Fibroblast of skin of right biceps (primary cell): ENCODE measurements at places on chromosomes 16 and 17.

GRCh38 chr17:8997994-8998628 lies 23.2 kb upstream of the NTN1 start:
- peak; percentile 50 for DNase-seq

DNA sequence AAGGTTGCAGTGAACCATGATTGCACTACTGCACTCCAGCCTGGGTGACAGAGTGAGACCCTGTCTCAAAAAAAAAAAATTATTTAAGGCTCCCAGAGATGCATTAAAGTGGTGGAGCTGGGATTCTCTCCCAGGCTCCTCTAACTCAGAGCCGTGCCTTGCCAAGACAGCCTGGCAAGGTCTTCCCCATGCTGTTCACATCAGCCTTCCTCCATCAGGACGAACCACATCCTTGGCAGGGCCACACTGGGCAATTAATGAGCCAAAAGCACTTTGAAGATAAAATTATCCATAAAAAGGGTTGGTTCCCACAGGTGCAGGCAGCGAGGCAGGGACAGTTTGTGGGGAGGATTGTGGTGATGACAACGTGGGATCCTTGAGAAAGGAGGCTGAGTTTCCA lies 19.8 kb upstream of the BBS2 start:
- no peak for DNase-seq

DNA sequence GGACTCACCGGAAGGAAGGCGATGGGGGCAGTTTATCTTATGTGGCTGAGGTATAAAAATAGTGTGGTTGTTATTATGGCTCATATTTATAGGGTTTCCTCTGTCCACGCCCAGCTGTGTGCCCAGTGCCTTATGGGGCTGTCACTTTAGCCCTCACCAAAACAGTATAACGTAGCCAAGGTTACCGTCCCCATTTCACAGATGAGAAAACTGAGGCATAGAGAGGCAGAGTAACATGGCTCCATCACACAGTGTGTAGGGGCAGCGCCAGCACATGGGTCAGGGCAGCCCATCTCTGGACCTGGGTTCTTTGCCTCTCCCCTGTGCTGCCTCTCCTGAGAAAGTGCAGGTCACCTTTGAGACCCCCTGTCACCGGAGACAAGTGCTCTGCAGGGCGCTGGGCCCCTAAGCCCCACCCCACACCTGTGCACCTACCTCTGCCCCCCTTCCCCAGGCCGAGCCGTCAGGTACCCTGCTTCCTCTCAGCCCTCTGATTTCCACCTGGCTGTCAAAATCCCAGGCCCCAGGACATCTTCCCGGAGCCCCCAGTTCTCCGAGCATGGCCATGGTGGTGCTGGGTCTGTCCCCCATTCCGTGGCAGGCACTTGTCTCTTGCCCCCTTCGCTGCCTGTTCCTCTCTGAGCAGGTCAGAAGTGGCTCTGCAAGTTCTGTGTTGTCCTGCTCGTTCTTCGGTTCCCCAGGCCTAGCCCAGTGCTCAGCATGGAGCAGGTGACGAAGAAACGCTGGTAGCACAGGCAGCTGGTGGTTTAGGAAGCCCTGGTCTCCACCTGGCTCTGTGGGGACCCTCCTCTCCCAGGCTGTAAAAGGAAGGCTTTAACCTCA lies 7.2 kb downstream of the KIAA0513 start:
- DNase-seq = no peak

- no peak for DNase-seq
Observed at GRCh38 chr16:27852116-27852515, 211.4 kb downstream of the GSG1L start.

DNA sequence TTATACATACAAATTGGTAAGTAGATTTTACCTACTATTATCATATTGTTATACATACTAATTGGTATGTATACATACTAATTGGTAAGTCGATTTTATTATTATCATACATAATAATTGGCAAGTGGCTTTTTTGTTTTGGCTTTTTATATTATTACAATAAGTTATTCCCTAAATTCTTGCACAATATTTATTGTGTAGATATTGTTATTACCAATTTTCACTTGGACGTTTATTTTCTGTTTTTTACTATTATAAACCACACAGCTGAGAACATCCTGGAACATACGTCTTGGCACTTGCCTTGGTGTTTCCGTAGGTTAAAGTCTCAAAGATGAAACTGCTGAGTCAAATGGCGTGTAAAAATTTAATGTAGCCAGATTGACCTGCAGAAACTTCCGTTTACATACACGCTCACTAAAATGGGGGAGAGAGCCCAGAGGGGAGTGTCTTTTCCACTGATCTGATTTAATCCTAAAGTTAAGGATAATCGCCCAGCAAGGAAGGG lies 18.9 kb downstream of the GNGT2 start:
- DNase-seq = no peak

GRCh38 chr17:50863221-50863843 lies 2.8 kb downstream of the TOB1 start:
- peak; percentile 6 for DNase-seq

GRCh38 chr16:30185683-30186421 lies 2.5 kb downstream of the CORO1A start:
- DNase-seq = no peak

DNA sequence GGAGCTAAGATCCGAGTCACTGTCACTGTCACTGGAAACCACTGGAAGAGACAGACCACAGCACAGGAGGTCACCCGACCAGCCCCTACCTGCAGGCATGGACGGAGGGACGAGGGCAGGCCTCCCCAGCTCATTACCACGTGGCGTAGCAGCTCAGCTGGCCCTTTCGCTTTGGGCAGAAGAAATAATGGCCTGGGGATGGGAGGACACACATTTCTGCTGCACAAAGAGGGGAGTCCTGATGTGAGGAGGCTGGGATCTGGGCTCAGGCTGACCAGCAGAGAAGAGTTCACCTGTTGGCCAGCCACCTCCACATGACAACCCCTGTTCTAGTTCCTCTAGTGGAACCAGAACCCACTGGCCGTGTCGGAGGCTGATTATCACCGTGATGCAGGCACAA lies 38.2 kb upstream of the DOC2B start:
- DNase-seq = no peak

DNA sequence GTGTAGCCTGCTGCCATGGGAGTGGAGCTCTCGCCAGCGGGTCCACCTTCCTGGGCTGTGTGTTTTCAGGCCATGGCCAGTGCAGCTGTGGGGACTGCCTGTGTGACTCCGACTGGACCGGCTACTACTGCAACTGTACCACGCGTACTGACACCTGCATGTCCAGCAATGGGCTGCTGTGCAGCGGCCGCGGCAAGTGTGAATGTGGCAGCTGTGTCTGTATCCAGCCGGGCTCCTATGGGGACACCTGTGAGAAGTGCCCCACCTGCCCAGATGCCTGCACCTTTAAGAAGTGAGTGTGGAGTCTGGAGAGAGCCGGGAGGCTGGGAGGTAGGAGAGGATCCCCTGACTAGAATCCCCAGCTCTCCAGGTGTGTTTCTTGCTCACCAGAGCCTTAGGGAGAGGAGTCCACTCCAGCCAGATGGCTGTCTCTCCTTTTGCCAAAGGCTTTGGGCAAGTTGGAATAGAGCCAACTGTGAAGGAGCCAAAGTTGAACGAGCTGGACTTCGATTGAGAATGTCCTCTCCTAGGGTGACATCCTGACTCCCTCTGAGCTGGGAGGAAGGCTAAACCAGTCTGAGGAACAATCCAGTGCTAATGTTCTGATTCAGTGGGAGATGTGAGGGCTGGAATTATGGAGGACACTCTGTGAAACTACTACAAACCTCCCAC lies 24.4 kb upstream of the EFCAB13 start:
- no peak for DNase-seq

DNA sequence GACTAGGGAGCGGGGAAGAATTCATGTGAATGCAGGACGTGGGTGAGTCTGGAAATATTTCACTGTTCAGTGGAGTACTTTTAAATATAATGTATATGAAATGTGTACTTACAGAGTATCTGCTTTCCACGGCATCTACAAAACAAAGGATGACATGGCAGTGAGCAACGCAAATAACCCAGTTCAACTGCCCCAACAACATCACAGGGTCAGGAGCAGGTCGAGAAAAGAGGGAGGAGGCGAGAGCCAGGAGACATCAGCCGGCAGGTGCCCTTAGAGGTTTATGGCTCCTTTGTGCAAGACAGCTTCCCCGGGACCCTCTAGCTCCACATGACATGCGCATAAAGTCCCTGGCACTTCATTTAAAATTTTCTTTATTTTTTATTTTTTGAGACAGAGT lies 61.1 kb downstream of the PECAM1 start:
- DNase-seq = no peak

- DNase-seq = no peak
Observed at GRCh38 chr17:4506892-4507291, 8.2 kb downstream of the SPNS2 start.

DNA sequence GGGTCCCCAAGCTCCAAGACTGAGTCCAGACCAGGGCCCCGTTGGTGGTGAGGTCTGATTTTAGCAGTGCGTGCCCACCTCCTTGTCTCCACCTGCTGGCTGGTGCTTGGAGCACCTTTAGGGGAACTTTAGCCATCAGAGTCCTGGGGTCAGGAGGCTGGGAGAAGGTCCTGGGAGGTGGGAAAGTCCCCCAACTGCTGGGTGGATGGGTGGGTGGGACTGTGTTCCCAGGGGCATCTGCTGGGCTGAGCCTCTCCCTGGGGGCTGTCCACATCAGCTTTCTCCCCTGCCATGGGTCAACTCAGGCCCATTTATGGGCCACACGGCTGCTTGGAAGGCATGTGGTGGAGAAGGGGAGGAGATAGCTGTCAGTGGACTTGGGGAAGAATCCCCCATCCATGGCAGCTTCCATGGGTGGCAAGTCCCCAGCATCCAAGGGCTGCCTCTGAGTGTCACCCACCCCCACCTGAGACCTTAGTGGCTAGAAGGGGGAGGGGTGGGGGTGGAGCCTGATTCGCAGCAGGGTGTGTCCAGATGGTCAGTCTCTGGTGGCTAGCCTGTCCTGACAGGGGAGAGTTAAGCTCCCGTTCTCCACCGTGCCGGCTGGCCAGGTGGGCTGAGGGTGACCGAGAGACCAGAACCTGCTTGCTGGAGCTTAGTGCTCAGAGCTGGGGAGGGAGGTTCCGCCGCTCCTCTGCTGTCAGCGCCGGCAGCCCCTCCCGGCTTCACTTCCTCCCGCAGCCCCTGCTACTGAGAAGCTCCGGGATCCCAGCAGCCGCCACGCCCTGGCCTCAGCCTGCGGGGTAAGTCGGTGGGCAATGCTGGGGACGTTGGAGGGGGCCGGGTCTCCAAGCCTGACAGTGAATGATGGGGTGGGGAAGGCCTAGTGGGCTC lies at the start of gene TRPV2:
TSS of gene TRPV2 (plus strand) at position 541 of the 894 bp plus-strand sequence. CDS start 2,098 bp downstream, outside the sequence.
- no peak for DNase-seq

- peak; percentile 4 for DNase-seq
Observed at GRCh38 chr16:60230666-60231065, 1496.5 kb upstream of the GOT2 start.

DNA sequence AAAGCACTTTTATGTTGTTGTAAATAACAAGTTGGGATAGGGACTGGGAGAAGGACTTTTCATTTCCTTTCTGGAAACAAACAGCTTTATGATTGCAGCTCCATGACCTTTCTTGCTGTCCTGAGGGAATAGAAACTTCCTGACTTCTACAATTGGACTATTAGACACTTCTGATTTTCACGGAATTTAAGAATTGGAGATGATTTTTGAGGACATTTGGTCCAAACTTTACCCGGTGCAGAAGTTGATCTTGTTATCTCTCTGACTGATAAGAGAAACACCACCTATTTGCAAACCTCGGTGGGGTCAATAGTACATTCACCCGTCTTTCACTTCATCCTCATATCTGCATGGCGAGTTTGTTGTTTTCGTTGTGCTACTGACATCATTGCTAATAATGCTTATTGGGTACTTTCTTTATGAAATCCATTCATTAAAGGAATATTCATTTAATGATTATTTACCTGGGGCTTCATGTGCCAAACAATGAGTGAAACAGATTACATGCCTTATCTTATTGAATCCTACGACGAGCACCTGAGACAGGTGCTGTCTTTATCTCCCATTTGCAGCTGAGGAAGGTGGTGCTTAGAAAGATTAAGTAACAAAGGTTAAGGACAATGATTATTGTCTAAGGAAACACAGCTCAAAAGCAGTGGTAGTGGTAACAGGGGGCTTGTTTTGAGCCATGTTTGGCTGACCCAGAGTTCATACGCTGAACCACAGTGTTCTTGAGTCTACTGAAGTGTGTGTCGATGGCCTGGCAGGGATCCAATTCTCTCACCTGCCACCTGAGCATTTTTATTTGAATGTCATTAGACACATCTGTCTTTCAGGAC lies 176.9 kb upstream of the FAM20A start:
- DNase-seq = no peak

DNA sequence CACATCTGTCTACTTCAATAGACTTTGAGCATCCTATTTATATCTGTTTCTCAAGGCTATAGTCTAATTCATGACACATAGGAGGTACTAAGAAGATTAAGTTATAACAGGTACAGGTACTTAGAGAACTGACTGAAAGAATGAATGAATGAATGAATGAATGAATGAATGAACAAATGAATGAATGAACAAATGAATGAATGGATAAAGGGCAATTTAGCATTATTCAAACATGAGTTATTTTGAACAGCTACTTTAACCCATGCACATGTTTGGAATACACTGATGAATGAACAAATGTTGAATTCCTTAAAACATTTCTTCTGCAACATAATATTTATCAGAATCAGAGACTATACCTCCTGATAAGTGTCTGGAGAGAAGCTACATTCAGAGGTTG lies 1165.6 kb upstream of the CDH8 start:
- DNase-seq = no peak

DNA sequence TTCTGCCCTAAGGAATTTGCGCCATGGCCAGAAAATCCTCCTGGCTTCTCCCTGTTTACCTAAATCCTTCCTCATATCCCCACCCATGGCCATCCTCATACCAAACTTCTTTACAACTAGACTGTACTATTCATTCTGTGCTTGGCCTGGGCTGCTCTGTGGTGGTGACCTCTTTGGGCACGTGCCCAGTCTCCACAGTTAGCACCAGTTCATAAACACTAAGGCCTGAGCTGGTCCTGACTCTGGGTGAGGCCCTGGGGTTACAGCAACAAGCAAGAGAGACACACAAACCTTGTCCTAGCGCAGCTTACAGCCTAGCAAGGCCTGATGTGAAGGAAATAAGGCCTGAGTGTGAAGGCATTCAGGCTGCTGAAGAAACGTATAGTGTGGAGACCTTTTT lies 3.1 kb upstream of the ATXN7L3 start:
- no peak for DNase-seq

- peak; percentile 64 for DNase-seq
Observed at GRCh38 chr17:78979780-78980623, at the start of gene LGALS3BP. Gene LGALS3BP (minus strand): TSS chr17:78979923. CDS start chr17:78977191, 2,732 bp downstream.

- no peak for DNase-seq
Observed at GRCh38 chr17:28567604-28568003, 3.7 kb downstream of the PIGS start.

- no peak for DNase-seq
Observed at GRCh38 chr16:56336711-56337110, 88.6 kb downstream of the AMFR start.
